Right cardiac atrium (tissue), 5 donors: ENCODE measurements at places on chromosomes 6 and 20. TPM values are rescaled to one million over a fixed set of nuclear protein-coding genes. Genes with fewer than 3 reads are reported as not detected.

DNA sequence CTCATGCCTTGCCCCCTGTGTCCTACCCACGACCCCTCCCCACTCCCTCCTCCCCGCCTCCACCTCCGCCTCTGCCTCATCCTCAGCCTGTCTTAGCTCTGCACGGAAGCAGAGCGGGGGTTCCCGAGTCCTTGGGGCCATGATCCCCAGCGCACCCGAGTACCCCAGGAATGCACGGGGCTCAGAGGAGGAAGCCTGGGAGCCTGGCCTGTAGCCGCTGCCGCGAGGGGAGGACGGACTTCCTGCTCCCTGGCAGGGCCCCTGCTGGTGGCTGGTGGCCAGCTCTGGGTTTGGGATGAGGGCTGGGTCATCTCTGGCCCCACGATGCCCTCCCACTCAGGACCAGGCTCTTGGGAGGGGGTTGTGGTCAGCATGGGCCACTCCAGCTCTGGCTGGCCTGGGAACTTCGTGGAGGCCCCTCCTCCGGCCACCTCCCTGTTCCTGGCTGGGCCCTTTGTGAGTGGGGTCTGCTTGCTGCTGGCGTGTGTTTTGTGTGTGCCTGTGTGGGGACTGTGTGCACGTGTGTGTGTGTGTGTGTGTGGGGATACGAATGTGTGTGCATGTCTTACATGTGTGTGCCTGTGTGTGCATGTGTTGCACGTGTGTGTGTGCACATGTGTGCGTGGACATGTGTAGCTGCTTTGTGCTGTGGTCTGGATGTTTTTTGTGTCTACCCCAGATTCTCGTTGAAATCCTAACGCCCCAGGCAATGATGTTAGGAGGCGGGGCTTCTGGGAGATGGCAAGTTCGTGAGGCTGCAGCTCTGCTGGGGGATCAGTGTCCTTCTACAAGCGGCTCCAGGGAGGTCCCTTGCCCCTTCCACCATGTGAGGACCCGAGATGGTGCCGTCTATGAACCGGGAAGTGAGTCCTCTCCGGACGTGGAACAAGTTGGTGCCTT lies 1.3 kb upstream of the RBBP8NL start:
- no peak for DNase-seq

- DNase-seq, result no peak
Observed at GRCh38 chr20:45095805-45096238, 5.1 kb downstream of the KCNS1 start.

Gene MMP24
- polyA plus RNA-seq, result 0.27 TPM

GRCh38 chr20:32632461-32633354 lies 41.0 kb downstream of the C20orf203 start:
- no peak for DNase-seq

Gene FAM50B
- polyA plus RNA-seq, result 18.4 TPM

Gene PGC
- 1.00 TPM for polyA plus RNA-seq

- DNase-seq, result no peak
Observed at GRCh38 chr6:110681543-110682459, 133.5 kb downstream of the CDK19 start.
